ENCODE measurements at places on chromosomes 1 and 21. TPM values are rescaled to one million over a fixed set of nuclear protein-coding genes. Genes with fewer than 3 reads are reported as not detected.

KLF17 gene
- total RNA-seq = not detected

- no peaks in the 10 kb centered on the region for H3K36me3 ChIP-seq
- H3K27me3 ChIP-seq = no peaks in the 10 kb centered on the region
- DNase-seq = no peak
- no peak overlapping the region for H3K4me3 ChIP-seq
Observed at GRCh38 chr1:3268281-3268680, 186.2 kb upstream of the ARHGEF16 start.

YIPF1 gene
- 31.8 TPM for total RNA-seq

NPHS2 gene
- total RNA-seq = not detected

DNA sequence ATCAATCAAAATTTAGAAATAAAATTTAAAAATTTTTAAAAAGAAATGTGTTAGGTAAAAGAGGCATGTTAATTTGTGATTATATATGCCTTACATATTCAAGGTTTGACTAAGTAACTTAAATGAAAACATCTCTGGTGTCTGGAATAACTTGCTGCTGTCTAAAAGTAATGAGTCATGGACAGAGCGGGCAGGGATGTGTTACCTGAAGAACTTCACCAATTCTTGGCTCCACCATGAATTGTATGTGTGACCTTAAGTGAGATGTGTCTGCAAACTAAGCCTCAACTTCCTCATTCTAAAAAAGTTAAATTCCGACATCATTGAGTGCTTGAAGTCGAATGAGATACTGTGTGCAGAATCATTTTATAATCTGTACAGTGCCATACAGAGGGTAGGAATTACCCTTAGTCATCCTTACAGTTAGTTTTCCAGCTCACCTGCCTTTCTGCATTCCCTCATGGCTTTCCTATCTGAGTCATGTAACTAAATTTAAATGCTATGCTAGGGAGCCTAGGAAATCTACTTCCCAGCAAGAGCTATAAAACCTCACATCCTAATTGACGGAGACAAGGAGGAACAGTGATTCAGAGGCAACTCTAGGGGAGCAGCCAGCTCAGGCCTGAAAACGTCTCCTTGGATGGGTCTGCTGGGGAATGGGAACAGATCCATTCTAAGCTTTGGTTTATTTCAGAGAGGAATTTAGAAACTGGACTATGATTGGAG, 100.7 kb upstream of the TSPAN2 start:
- no peaks in the 10 kb centered on the region for H3K36me3 ChIP-seq
- no peak overlapping the region for H3K4me3 ChIP-seq
- H3K27me3 ChIP-seq = no peaks in the 10 kb centered on the region

GRCh38 chr1:71908303-71908702, 374.0 kb downstream of the NEGR1 start:
- H3K27ac ChIP-seq = no peak overlapping the region
- no peak overlapping the region for H3K4me3 ChIP-seq
- H3K36me3 ChIP-seq = no peaks in the 10 kb centered on the region
- no peaks in the 10 kb centered on the region for H3K27me3 ChIP-seq

GRCh38 chr1:64001038-64001437, 202.4 kb upstream of the UBE2U start:
- no peak overlapping the region for H3K27ac ChIP-seq
- no peak overlapping the region for H3K4me3 ChIP-seq
- no peaks in the 10 kb centered on the region for H3K36me3 ChIP-seq
- no peaks in the 10 kb centered on the region for H3K4me1 ChIP-seq

DNA sequence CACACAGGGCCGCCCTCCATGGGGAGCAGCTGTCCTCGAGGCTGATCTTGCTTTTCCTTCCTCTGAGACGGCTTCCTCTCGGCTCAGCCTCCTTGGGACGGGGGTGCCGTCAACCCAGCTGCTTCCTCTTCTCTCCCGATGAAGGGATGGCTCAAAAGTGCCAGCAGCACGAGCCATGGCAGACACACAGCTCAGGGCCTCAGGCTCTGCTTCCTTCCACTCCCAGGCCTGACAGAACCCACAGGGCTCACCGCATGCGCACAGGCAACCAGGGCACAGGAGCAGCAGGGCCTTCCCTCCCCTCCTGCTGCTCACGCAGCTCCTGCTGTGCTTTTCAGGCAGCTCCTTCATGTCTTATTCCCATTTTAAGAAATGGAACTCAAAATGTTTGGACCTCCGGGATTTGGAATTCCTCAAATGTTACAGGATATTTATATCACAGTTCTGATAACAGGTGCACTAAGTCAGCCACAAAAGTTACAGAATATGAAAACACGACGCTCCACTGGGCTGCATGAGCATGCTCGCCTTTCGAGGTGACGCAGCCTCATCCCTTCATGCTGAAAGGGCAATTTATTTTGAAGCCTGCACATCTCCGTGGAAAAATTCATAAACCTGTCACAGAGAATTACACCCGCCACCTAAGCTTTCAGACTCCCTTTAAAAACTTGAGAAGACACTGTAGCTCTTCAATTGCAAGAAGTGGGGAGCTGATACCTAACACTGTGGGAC, 84.4 kb downstream of the HSF2BP start:
- H3K4me3 ChIP-seq = no peak overlapping the region
- H3K36me3 ChIP-seq = no peaks in the 10 kb centered on the region
- DNase-seq = no peak

DNA sequence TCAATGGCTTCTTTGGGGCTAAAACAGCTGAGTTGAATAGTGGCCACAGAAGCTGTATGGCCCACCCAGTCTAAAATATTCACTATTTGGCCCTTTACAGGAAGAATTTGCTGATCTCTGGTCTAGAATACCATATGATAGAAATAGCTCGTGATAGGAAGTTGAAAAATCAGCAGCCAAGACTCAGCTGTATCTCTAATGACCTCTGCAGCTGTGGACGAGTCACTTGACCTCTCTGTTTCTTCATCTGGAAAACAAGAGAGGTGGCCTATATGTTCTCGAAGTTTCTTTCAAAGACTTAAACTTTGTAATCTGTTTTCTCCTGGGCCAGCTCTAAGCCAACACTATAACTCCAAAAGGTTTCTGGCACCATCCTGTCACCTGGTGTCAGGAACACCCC, 129.2 kb downstream of the ZBTB18 start:
- H3K4me3 ChIP-seq = no peak overlapping the region
- DNase-seq = no peak
- peaks cover 3% of the 10 kb centered on the region for H3K4me1 ChIP-seq
- no peaks in the 10 kb centered on the region for H3K36me3 ChIP-seq
- no peak overlapping the region for H3K27ac ChIP-seq

VHLL gene
- not detected for total RNA-seq

MATN1 gene
- 0.28 TPM for total RNA-seq

DNA sequence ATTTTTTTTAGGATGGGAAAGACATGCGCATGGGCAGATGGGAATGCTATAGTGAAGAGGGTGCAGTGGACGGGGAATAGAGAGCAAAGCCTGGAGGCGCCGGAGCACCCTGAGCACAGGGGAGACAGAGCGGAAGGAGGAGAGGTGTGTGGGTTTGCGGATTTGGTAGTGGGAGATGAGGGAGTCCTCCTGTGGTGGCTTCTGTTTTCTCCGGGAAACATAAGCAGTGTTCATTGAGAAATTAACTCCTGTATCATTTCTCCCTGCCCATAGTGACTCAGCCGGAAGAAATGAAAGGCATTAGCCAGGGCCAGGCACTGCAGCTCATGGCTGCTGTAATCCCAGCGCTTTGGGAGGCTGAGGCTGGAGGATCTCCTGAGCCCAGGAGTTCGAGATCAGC, 4.7 kb upstream of the PTPRF start:
- H3K36me3 ChIP-seq = no peaks in the 10 kb centered on the region
- no peak overlapping the region for H3K4me3 ChIP-seq
- DNase-seq = no peak
- no peak overlapping the region for H3K27ac ChIP-seq

- H3K4me1 ChIP-seq = no peaks in the 10 kb centered on the region
- H3K36me3 ChIP-seq = no peaks in the 10 kb centered on the region
- no peak overlapping the region for H3K4me3 ChIP-seq
- DNase-seq = no peak
- H3K27me3 ChIP-seq = no peaks in the 10 kb centered on the region
Observed at GRCh38 chr1:21369905-21370304, 70.0 kb upstream of the NBPF3 start.

DNA sequence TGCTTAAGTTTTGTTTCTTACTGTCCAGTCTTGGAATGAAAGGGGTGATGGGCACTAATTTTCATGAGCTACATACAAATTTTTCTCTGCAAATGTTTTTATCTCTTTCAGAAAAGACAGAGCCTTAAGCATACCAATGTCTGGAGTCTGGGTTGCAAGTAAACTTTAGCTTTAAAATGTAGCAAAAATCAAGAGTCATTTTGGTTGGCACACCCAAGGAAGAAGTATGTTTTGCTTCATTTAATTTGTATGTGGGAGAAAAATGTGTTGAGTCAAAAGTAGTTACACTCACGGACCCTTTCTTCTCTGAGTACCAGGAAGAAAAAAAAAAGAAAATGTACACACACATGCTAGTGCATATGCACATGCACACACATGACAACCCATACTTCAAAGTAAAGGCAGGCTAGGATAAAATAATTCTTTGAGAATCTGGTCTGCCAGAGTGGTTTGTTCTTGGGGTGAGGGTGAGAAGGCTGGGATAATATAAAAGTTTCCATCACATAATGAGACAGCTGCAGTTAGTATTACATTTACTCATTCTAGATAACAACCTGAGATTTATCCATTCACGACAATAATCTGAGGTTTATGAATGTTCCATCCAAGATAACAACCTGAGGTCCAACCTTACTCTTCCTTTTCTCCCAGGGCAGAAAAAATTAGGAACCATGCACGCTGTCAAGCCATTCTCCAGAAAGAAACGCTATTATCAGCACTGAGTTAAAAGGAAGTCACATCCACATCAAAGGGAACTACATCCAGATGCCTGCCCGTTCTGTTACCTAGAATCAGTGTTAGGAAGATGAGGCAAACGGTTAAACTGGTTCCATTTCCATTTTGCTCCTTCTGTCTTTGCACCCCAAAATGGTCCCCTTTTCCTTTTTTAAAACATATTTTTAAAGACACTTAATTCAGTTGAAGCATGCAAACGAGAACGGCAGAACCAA, 9.3 kb downstream of the DPYD start:
- H3K27me3 ChIP-seq = no peaks in the 10 kb centered on the region
- no peaks in the 10 kb centered on the region for H3K4me1 ChIP-seq
- H3K36me3 ChIP-seq = no peaks in the 10 kb centered on the region
- no peak overlapping the region for H3K27ac ChIP-seq

DNA sequence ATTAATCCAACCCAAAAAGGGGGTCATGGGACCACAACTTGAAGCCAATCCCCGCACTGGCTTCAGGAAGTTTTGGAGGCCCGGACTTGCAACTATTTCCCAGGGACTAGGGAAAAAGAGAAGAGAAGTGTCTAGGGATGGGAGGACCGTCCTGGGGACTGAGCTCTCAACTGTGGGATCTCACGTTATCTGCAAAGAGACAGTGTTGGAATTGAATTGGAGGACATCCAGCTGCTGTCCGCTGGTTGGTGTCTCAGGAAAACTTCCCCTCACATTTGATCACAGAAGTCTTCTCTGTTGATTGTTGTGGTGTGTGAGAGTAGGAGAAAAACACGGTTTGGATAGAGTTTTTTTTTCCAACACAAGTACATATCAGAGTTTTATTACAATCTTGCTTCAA, 46.2 kb upstream of the CITED4 start:
- H3K4me1 ChIP-seq = no peaks in the 10 kb centered on the region
- no peak for DNase-seq
- no peaks in the 10 kb centered on the region for H3K27me3 ChIP-seq
- H3K27ac ChIP-seq = no peak overlapping the region
- H3K36me3 ChIP-seq = no peaks in the 10 kb centered on the region

DNA sequence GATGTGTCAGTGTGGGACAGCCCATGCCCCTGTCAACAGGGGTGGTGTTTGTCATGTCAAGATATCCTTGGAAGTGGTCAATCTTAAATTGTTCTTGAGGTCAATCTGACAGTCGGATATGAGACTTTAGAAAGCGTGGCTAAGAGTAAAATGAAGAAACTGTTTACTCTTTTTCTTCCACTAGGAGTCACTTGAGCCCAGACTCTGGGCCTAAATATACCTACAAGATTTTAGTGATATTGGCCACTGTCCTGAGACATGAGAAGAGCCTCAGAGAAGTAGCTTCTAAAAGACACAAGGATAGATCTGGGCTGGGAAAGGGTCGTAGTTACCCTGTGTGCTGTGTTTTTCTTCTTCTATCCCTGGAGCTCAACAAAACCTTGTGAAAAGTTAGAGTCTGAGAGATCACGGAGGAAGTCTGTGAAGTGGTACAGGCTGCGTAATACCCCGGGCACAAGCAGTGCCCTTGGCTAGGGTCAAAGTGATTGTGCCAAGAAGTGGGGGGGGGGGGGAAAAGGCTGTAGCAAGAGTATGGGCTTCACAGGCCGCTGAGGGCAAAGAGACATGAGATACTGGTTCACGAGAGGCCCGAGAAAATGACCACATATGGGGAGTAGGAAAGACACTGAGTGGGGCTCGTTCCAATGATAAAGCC, 355.2 kb upstream of the GREM2 start:
- no peak for DNase-seq
- no peak overlapping the region for H3K27ac ChIP-seq
- no peak overlapping the region for H3K4me3 ChIP-seq
- no peaks in the 10 kb centered on the region for H3K27me3 ChIP-seq
- H3K4me1 ChIP-seq = 0 out of 2 replicates have a peak, but pooled peaks cover 4% of the 10 kb centered on the region

AXDND1 gene
- total RNA-seq = 0.61 TPM

DNA sequence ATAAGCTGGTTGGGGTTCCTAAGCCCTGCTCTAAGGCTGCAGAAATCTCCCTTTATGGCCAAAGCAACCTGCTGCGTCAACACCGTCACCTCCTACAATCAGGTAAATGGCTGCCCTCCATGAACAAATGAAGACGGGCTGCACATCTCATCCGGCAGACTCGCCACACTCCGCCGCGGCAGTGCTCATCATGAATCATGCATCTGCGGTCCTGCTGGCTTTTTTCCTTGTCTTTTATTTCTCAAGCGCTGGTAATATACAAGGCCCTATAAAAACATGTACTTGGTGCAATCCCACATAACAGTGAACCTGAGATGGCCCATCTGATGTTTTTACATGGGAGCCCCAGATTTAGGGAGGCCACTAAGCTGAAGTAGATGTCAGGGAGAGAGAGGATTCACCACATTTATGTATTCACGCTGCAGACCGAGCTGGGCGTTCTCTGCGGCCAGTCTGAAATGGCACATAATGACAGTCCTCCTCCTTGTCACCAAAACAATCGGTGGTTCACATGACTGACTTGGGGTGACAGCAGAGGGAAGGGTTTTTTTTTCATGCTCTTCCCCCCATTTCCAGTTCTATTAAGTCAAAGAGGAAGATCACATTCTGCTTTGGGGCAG, 91.6 kb downstream of the KAZN start:
- no peak for DNase-seq
- H3K27me3 ChIP-seq = no peaks in the 10 kb centered on the region
- no peaks in the 10 kb centered on the region for H3K36me3 ChIP-seq
- no peak overlapping the region for H3K4me3 ChIP-seq
